Heart left ventricle (tissue), 16 donors: ENCODE measurements at places on chromosomes 11 and 22.
A peak's percentile ranks its signal among the peaks of the same experiment; 100 is the strongest.

DNA sequence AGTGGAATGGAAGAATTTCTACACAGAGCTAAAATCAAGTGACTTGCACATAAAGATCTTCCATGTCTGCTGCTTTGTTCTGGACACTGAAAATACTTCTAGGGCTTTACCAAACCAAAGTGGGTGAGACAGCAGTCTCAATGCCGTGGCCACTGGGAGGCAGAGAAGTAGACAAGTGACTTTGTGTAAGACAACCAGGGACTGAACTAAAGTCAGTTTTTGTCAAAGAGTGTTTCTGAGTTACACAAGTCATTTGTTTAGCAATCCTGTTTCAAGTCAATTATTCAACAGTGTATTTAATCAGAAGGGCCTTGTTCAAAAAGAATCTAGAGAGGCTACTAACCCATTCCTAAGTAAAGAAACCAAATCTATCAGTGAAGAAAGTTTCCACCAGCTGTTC, 46.6 kb downstream of the TCP11L1 start:
- no peak for DNase-seq

DNA sequence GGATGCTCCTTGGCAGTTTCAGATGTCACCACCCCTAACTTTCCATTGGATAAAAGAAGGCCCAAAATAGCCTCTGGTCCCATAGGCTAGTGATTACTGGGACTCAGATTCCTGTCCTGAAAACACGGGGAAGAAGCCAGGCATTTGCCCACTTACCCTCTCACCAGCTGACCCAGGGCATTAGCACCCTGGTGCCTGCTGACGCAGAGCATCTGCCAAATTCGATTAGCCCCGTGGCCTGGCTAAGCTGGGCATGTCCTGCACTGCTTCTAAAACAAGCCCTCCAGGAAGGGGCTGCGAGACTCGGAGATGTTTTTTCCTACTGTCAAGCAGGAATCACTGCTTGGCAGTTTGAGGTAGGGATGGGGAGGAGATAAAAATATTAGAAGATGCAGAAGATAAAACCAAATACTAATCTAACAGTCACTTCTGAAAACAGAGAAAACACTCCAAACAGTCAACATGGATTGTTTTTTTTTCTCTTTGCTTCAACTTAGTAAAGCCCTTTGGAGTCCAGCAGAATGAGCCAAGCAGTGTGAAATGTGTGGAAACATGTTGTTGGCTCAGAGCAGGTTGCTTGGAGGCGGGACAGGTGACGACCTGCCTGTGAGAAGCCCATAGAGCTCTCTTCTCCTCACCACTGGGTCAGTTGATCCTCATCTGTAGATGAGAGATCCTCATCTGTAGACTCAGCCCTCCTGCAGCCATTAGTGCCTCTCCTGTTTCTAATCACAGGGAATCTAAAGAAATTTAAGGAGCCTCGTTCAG, 54.0 kb downstream of the BDNF start:
- DNase-seq = peak; percentile 63

- DNase-seq = no peak
These were observed 54.4 kb downstream of the IGLL5 start for GRCh38 chr22:22941831-22942510.

GRCh38 chr11:116981266-116981885, 116.9 kb downstream of the SIK3 start:
- DNase-seq = no peak

GRCh38 chr11:106961518-106961917, 56.8 kb downstream of the GUCY1A2 start:
- no peak for DNase-seq

- no peak for DNase-seq
These were observed 38.6 kb downstream of the CEP164 start for GRCh38 chr11:117366248-117366647.

GRCh38 chr11:11178671-11179638, 174.1 kb downstream of the CSNK2A3 start:
- DNase-seq = no peak

GRCh38 chr11:112085822-112086421, 634 bp downstream of the TIMM8B start:
- DNase-seq = no peak

GRCh38 chr11:76824980-76825725, 35.6 kb upstream of the ACER3 start:
- no peak for DNase-seq

- DNase-seq = no peak
These were observed 21.6 kb upstream of the FCHSD2 start for GRCh38 chr11:73163638-73164174.

DNA sequence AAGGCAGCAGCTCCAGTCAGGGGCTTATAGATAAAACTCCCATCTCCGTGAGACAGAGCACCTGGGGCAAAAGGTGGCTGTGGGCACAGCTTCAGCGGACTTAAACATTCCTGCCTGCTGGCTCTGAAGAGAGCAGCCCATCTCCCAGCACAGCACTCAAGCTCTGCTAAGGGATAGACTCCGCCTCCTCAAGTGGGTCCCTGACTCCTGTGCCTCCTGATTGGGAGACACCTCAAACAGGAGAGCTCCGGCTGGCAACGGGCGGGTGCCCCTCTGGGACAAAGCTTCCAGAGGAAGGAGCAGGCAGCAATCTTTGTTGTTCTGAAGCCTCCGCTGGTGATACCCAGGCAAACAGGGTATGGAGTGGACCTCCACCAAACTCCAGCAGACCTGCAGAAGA, 279.4 kb downstream of the LARGE1 start:
- DNase-seq = no peak

DNA sequence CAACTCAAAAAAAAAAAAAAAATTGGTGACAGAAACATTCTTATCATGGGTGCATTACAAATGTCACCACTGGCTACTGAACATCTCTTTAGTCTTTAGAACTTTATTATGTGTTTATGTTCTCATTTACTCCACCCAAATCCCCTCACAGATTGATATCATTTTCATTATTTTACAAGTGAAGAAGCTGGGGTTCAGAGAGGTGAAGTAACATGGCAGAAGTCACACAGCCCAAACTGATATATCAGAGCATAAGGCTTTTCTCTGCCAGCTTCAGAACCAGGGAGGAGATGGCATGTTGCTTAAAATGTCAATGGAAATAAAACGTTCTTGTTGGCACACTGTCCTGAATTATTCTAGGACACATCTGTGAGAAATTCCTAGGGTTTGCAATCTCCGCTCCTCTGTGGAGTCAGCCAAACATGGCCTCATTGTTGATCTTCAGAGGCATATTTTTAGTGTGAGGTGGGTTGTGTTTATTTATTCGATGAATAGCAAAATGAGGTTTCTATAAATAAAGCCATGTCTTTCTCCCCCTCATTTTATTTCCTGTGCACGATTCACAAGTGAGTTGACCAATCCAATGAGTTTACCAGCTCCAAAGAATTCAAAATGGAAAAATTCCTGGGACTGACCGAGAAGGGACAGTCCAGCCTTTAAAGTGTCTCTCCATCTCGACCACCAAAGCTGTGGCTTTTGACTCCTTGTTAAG, 72.9 kb upstream of the ANO1 start:
- no peak for DNase-seq

DNA sequence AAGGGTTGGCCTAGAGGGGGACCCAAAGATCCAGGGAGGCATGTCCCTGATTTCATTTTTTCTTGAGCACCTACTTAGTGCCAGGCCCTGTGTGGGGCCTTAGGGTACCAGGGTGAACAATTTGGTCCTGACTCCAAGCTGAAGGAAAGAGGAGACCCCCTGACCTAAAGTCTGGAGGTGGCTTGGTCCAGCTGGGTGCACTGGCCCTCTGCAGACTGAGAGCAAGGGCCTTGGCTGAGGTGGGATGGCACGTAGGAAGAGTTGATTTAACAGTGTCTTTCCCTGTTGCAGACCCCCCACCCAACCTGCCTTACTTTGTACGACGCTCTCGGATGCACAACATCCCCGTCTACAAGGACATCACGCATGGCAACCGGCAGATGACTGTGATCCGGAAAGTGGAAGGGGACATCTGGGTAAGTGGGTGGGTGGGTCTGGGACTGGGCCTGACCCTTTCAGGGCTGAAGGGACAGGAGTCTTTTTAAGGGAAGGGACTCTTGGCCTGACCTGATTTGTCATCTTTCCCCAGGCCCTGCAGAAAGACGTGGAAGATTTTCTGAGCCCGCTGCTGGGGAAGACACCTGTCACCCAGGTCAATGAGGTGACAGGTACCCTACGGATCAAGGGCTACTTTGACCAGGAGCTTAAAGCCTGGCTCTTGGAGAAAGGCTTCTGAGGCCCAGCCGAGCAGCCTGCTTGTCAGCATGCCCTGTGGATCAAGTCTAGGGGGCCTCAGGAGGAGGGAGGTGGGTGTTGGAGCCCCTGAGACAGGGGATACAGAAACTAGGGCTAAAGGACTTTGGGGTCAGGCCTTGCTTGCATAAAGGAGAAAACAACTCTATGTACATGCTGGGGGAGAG, 3.3 kb downstream of the MRPL49 start:
- no peak for DNase-seq

DNA sequence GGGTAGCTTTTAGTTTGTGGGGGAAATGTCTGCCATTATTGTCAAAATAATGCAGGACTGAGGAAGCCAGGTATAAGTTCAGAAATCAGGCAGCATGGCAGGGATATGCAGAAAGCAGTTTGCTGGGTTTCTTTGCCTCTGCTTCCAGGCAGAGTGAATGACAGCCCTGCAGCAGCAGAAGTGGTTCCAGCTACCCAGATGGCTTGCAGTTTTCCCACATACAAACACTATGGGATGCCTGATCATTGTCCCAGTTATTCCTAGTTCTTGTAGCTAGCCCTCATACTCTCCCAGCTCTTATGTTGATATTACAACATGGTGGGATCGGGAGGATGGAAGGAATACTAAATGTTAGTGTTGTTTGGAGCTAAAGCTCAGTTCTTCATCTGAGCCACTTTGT, 2.8 kb upstream of the DIXDC1 start:
- no peak for DNase-seq

DNA sequence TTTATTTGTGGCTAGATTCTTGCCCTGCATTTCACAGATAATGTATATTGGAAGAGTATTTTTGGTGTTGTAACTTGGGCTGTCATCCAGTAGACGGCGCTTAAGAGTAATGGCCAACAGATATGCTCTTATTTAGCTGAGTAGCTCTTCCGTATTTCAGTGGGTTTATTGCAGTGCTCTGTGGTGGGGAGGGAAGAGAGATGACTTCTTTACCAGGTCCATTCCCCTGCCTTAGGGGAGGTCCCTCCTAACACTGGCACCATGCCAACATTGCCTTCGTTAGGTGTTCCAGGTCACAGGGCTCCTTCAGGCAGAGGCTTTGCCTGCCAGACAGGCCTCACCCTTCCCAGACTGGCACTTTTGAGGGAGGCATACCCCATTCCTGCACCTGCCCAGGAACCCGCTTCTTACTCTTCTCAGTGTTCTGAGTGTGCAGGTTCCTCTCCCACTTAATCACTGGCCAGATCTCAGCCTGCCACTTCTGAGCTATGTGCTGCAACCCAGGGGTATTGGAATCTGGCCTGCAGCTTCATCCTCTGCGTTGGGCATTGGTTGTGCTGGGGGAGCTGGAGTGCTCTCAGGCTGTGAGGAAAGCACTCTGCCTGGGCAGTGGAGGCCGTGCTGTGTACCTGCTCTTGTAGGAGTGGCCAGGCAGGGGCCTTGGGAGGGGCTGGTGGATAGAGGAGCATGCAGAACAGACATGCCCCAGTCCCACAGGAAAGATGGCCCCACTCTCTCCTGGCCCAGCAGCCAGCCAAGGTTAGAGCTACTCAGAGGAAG, 29.4 kb upstream of the SLN start:
- DNase-seq = no peak

GRCh38 chr11:4370166-4370565, 2.0 kb upstream of the OR52B4 start:
- no peak for DNase-seq

DNA sequence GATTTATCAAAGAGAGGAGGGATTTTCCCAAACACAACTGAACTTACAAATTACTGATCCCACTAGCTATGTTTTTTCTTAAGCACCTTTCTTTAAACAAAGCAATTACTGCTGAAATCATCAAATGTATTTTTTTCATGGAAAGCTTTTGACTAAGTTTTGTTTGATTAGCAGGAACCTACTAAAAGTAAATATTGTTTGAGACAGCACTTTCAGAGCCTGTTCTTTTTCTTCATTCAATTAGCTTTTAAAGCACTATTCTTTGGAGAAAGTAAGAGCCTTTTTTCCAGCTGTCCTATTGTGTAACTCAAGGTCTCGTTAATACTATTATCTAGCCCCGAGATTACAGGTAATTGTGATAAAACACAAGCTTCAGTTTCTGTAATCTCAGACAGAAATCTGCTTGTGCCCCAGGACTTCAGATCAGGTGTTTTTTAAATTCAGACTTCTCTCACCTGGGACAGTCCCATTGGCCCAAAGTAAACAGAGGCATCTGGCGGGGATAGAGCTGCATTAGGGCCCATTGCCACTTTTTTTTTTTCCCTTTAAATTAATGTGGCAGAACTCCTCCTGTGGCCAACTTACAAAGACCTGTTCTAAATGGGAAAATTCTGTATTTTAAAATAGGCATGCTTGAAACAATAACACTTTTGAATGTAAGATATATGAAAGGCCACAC, 11.0 kb downstream of the CSTPP1 start:
- DNase-seq = no peak

DNA sequence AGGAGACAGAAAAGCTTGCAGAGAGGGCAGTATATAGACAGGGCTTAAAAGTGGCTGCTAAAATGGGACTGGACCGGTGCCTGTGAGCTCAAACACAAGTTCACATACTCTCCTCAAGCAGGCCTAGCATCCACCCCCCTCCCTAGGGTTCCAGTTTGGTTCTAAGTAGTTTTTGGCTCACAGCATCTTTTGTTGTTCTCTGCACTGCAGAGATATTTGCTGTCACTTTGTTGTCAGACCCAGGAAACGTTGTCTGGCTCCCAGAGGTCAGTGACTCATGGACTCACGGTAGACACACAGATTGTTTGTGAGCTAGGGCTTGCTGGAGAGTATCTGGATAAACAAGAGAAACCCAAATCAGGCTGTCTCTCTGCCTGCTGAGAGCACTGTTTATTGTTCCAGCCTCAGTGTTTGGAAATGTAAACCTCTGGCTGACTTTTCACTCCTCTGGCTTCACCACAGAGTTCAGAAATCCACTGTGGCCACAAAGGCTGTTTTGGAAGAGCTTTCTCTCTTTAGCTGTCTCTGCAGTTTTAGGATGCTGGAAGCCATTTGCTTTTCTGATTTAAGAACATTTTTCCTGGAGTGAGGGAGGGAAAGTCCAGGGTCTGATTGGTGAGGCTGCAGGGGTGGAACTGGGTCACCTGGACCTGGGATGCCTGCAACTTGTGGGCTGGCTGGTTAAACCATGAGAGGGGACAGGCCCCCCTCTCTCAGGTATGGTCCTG, 303.7 kb upstream of the PLET1 start:
- peak; percentile 63 for DNase-seq

GRCh38 chr11:99920956-99921355, 766.1 kb upstream of the ARHGAP42 start:
- DNase-seq = no peak

- DNase-seq = no peak
These were observed 4.0 kb upstream of the FCHSD2 start for GRCh38 chr11:73145986-73146575.
